ENCODE measurements at places on chromosomes 4 and X.

- DNase-seq = no peak
Measured at GRCh38 chr4:4639370-4639769, 97.5 kb upstream of the STX18 start.

GRCh38 chrX:20863649-20864048 lies 510.6 kb upstream of the CNKSR2 start:
- no peak for DNase-seq

- DNase-seq = no peak
Measured at GRCh38 chr4:142559986-142560385, 286.1 kb downstream of the INPP4B start.

DNA sequence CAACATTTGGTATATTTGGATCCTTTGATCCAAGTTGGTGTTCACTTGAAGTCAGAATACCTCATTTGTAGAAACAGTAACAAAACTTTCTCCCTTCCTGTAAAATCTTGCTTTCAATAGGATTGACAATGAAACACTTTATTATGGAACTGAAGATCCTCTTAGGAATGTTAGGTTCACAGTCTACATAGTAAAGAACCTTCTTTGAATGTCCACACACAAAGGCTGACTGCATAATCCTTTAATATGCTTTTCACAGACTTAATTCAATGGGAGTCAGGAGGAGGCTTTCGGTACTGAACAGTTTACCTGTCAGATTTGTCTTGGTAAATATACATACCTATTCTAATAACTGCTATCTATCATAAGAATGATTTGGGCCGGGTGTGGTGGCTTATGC lies 188.5 kb downstream of the SPRY1 start:
- no peak for DNase-seq

DNA sequence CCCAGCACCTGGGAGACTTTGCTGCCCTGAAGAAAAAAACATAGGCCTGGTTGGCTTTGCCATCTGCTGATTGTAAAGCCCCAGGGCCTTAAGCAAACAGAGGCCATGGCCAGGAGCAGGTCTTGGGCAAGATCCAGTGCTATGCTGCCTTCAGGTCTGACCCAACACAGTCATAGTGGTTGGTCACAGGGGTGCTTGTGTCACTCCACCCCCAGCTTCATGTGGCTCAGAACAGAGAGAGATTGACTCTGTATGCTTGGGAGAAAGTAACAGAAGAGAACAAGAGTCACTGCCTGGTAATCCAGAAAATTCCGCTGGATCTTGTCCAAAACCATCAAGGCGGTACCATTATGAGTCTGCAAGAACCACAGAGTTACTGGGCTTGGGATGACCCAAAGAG lies 24.4 kb upstream of the SMARCA5 start:
- no peak for DNase-seq

- no peak for DNase-seq
Measured at GRCh38 chr4:32191961-32192360, 1471.8 kb downstream of the PCDH7 start.

DNA sequence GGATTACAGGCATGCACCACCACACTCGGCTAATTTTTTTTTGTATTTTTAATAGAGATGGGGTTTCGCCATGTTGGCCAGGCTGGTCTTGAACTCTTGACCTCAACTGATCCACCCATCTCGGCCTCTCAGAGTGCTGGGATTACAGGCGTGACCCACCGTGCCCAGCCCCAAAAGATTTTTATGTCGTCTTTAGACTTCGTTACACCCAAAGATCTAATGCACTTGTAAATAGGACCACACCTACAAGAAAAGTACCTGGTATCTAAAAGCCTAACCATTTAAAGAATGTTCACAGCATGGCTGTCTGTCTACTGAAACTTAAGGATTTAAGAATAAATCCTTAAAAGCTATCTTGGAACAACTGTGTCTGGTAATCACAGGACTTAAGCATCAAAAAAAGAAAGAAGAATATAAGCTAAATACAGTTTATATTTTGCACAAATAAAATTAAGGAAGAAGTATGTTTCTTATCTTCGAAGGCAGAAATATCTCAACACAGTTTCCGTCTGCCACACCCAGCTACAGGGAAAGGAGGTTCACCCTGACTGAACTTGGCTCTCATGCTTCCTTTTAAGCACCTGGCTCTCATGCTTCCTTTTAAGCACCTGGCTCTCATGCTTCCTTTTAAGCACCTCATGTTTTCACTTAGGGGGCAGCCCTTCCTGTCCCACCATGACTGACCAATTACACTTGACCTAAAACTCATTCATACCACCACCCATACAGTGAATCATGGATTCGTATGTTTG lies 92.0 kb upstream of the STS start:
- DNase-seq = no peak

DNA sequence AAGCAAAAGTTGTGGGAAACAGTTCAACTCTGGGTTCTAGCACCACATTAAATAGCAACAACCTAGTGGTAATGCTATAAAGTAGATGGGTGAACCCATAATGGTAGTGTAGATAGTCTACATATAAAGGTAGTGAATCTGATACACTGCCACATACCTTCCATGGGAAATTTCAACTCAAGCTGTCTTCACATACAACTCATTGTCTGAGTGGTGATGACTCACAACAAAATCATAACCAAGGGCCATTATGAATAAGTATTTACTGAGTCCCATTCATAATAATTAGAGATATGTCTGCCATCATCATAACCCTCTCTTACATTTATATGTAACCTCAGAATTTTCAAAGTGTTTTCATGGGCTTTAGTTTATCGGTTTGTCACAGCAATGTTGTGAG lies 34.8 kb downstream of the EGF start:
- DNase-seq = no peak

DNA sequence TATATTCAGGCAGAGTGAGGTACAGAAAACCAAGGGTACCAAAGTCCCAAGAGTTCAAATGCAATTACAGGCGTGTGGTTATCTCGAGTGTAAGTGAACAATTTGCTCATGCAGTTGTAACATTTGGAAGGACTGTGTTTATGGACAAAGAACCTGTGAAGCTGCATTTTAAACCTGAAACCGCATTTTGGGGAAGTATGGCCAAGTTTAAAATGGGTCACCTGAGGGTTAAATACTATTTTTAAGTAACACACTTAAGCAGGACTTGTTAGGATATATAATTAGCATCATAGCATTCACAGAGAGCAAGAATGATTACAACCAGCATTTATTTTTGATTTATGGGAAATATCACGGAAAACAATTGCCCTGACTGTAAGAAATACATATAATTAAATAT lies 79.1 kb upstream of the LCORL start:
- no peak for DNase-seq

- no peak for DNase-seq
Measured at GRCh38 chr4:78079726-78080430, 22.8 kb downstream of the FRAS1 start.

GRCh38 chr4:121370729-121371325 lies 10.0 kb downstream of the QRFPR start:
- peak; percentile 36 for DNase-seq

DNA sequence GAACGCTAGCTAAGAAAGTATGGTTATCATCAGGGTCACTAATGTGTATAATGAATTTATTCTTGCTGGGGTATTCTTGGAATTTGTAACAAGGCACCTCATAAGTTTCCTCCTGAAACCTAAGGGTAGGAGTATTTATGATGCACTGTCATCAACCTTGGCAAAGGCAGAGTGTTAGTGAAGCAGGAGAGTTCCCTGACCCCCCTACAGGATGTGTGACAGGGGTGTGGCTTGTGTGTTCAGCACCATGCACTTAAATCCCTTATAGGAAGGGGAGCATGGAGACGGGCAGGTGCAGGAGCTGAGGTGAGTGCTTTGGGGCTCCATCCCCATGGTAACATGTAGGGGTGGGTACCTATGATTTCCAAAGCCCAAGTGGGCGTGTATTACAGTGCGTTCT lies 237.7 kb downstream of the GALNTL6 start:
- no peak for DNase-seq

GRCh38 chrX:65811558-65812228 lies 144.2 kb downstream of the MSN start:
- DNase-seq = no peak

GRCh38 chr4:107824350-107825071 lies at the start of gene SGMS2:
Gene SGMS2, plus strand, starts transcription at chr4:107824932. Its CDS starts 70,622 bp downstream, at chr4:107895554.
- DNase-seq = peak; percentile 66

DNA sequence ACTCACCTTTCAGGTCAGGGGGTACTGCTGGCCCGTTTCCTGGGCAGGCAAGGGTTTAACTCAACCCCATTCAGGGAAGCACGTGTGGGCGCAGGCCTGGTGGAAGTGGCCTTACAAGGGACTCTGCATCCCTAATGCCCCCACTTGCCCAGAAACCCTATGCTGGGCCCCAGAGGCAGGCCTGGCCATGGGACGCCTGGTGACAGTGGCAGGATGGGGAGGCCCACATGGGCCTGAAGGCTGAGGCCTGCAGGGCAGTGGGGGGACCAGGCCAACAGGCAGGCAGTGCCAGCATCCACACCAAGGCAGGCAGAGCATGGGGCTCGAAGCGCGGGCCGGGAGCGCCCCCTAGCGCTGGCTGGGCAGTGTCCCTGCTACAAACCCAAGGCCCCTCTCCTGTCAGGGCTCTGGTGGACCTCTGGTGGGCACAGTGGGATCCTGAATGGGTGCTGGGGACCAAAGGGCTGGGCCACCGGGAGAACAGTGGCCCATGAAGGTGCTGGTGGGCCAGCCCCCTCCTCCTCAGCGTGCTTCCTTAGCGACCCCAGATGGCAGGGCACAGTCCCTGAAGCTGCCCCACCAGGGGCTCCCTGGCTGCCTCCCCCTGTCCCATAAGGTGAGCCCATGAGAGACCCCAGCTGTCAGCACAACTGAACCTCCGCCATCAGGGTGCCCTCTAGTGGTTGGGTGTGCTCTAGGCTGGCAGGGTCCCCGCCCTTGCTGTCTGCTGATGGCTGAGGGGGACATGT lies 16.8 kb downstream of the FGFR3 start:
- DNase-seq = peak; percentile 70

GRCh38 chrX:137352101-137352660 lies 213.7 kb upstream of the ZIC3 start:
- DNase-seq = no peak

GRCh38 chr4:3311489-3312171 lies 18.8 kb downstream of the RGS12 start:
- DNase-seq = no peak

DNA sequence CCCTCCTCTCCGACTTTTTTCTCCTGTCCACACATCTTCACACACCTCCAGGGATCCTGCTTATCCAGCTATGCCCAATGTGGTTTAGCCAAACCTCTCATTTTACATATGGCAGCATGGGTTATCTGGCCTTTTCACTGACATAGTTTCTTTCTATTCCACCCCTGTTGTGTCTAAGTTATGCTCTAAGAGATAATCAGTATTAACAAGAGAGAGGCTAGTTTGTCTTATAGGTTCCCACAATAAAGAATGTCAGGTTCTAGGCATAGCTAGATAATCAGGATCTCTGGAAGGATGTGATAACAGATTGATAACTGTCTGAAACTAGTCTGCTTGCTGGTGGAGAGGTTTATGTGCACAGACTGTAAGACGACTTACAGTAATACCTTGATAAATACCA lies 7.7 kb upstream of the GALNT7 start:
- no peak for DNase-seq

GRCh38 chrX:115449742-115450141 lies 111.2 kb upstream of the PLS3 start:
- DNase-seq = no peak

GRCh38 chr4:2082627-2083026 lies 23.5 kb downstream of the NAT8L start:
- no peak for DNase-seq

DNA sequence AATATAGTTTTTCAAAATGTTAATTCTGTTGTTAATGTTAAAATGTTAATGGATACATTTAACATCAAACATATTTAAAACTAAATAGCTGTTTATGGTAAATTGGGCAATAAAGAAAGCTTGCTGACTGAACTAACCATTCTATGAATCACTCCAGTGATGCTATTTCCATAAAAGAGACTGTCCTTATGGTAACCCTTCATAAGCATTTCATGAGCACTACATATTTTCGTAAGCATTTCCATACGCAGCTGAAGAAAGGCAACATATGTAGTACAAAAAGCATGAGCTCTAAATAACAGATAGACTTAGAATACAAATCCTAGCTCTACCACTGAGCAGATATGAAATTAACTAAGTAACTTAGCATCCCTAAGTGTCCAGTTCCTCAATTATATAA lies 188.9 kb downstream of the COL25A1 start:
- no peak for DNase-seq

- no peak for DNase-seq
Measured at GRCh38 chr4:176350671-176351070, 30.9 kb downstream of the SPCS3 start.

DNA sequence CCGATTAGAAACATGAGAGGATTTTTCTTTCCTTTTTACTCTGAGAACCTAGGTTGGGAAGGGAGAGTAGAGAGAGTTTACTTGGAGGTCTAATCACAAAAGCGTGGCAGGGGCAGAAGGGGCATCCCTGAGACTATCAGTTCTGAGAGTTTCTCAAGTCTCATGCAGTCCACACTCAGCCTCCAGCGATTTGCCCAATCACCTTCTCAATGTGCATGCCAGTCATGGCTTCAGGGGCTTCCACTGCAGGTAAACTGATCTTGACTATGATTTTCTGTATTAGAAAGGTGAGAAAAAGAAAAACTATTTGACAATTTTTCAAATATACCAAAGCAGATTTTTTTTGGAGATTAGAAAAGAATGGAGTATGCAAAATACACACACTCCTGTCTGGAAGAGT lies 617.1 kb upstream of the ZFP42 start:
- DNase-seq = no peak

DNA sequence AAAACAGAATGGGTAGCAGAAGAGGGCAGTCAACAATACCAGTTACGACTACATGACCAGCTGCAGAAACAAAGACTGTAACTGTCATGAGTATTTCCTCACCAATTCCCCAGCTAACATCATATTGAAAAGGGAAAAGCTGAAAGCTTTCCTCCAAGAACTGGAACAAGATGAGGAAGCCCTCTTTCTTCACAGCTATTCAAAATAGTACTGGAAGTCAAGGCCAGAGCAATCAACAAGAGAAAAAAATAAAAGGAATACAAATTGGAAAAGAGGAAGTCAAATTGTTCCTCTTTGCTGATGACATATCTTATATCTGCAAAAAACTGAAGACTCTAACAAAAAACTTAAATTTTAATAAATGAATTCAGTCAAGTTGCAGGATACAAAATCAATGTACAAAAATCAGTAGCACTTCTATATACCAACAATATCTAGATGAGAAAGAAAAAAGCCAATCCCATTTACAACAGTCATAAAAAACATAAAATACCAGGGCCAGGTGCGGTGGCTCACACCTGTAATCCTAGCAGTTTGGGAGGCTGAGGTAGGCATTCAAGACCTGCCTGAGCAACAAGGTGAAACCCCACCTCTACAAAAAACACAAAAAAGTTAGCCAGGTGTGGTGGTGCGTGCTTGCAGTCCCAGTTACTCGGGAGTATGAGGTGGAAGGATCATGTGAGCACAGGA lies 125.4 kb downstream of the ATP8A1 start:
- no peak for DNase-seq

DNA sequence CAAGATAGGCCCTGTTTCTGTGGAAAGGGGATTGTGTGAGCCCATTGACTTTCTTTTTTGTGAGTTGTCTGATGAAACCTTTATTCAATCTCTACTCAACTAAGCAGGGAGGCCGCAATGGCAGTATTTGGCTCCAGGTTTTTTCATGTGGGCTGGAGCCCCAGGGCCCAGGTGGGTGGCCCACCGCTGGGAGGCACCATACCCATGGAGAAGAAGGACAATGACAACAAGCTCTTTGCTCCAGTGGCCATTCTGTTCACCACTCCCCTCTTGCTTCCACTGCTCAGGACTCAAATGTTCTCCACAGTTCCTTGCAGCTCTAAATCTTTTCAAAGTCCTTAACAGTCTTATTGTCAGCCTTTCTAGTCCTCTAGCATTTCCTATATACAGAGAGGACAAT lies 54.1 kb downstream of the HOPX start:
- DNase-seq = no peak

- no peak for DNase-seq
Measured at GRCh38 chr4:159158083-159158617, 55.3 kb downstream of the RAPGEF2 start.

Measured in stimulated activated CD4-positive, alpha-beta T cell treated with anti-CD3 and anti-CD28 coated beads, Interleukin-4, amount 100 ng/mL, for 1 hour (primary cell).